ENCODE measurements at places on chromosomes 7 and 10. TPM values are rescaled to one million over a fixed set of nuclear protein-coding genes. Genes with fewer than 3 reads are reported as not detected.

- no peak for DNase-seq
Observed at GRCh38 chr7:93048136-93048930, 69.4 kb downstream of the SAMD9 start.

DNA sequence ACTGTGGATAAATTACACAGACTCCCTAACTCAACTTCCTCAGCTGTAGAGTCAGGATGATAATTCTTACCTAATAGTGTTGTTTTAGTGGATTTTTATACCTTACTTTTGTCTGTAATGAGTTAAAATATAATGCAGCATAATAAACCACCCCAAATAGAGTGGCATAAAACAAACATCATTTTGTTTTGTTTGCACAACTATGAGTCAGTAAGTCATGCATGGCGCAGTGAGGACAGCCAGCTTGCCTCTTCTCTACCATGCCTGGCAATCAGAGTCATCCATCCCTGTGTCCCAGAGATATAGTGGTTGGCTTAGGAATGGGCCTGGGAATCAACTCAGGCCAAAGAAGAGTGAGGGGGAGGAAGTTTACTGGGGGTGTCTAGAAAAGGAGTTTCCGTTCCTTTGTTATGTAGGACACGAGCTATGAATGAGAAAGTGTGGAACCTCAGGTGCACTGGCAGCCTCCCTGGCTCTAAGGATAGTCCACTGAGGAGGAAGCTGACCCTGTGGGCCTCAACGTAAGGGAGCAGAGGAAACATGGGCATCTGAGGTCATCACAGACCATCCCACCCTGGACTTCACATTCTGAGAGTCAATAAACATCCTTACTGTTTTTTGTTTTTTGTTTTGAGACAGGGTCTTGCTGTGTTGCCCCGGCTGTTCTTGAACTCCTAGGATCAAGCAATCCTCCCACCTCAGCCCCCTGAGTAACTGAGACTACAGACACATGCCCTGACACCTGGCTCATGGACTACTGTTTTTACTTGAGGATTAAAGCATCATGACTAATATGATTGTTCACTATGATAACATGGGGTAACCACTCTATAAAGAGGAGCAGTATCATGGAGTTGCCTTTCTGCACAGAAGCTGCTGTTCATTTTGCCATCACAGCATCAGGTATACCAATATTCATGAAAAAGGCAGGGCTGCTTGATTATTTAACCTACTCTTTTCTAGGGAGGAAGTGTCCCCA is 21.0 kb upstream of the GRB10 start:
- no peak for DNase-seq

- DNase-seq, result no peak
Observed at GRCh38 chr7:50160206-50160605, 67.2 kb upstream of the ZPBP start.

The SKAP2 gene
- 5.2 TPM for total RNA-seq

The KCTD7 gene
- total RNA-seq, result 10.8 TPM

The MET gene
- 13.1 TPM for total RNA-seq

The MEST gene
- total RNA-seq, result 4.9 TPM

- no peak for DNase-seq
Observed at GRCh38 chr10:24428410-24428782, 219.5 kb downstream of the KIAA1217 start.

- no peak for DNase-seq
Observed at GRCh38 chr7:27605689-27606269, 56.9 kb downstream of the HIBADH start.

- no peak for DNase-seq
Observed at GRCh38 chr7:55223023-55223422, 142.1 kb upstream of the LANCL2 start.

DNA sequence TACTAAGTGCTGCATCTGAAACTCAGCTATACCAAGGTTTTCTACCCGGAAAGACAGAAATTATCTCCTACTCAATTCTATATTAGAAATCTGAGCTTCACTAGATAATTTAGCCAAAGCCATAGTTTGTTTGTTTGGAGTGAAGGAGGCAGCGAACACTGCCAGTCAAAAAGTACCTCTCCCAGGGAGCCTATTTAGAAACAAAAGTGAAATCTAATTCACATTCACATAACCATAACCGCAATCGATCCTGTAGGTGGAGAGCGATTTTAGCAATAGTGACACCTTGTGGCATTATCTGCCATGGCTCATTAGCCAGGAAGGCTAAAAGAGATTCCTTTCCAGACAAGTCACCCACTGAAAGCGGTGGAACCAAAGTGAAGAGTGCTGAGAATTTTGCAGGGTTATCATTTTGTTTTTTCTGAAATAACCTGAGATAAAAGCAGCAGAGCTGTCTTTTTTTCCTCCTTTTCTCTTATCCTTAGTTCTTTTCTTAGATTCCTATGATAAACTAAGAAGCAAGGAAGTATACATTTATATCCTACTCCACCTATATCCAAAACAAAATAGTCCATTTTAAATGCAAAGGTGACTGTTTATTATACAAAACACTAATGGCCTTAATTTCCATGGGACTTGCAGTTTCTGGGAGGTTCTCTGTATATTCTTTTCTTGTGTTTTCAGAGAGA is 83.7 kb upstream of the BET1 start:
- no peak for DNase-seq

Data from left ventricle myocardium inferior (tissue), 1 donor.